ENCODE measurements at places on chromosomes 11 and 22.

DNA sequence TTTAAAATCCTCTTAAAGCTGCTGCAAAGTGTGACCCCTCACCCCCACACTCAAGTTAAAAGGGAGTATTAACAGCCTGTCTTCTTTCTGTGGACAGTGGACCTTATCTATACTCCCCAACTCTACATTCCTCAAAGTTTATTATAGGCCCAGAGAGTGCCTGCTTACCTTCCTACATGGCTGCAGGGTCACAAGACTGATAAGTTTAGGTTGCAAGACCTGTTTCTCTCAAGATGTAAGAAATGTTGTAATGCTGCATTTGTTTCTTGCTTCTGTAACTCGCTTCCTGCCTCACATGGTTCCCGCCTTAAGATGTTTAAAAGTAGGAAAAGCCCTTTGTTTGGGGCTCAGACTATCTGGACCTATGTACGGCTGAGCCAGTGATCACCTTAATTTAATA is 10.1 kb upstream of the NXPE1 start:
- DNase-seq = no peak

- no peak for DNase-seq
These were observed 28.2 kb upstream of the LIPT2 start for GRCh38 chr11:74521666-74522252.

DNA sequence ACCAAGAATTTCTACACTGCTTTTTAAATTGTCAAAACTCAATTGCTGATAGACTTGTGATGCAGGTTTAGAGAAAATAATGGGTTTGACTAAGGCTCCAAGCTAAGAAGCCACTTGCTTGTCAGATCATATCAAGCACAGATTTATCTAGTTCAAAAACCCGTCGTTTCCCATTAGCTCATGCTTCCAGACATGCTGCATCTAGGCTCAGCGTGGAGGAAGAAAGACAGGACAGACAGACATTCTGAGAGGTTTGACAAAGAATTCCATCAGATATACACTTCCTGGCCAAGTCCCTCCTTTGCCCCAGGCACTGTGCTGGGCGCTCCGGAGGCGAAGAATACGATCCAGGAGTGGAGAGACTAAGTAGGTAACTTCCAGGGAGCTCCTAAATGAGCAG is 76.8 kb downstream of the KCNC1 start:
- no peak for DNase-seq

DNA sequence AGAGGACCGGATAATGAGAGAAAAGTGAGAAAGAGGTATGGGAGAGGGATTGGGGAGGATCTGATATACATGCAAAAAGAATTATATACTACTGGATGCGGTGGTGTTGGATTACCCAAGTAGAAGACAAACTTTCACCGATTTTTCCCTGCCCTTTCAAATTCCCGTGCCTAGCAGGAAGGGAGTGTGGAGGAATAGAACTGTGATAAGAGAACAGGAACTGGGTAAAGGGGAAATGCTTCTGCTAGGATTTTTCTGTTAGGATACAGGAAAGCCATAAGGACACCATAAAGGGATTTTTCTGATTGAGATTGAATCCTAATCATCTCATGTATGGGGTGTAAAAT is 480 bp upstream of the MTMR2 start:
- no peak for DNase-seq

DNA sequence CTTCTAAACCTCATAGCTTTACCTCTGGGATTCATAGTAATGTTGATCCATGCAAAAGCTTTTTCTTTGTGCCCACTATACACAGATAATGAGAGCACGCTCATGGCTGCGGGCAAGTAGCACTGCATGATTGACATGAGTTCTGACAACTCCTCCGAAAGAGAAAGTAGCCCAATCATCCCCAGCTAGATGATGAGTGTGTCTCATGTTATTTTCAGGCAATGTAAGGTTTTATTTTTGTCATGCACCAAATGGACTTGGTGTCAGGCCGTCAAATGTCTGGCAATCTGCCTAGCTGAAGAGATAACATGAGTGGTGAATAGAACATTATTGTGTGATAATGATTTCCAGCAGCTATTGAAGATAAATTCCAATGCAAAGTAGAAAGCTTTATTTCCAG is 662.6 kb downstream of the NTM start:
- DNase-seq = no peak

DNA sequence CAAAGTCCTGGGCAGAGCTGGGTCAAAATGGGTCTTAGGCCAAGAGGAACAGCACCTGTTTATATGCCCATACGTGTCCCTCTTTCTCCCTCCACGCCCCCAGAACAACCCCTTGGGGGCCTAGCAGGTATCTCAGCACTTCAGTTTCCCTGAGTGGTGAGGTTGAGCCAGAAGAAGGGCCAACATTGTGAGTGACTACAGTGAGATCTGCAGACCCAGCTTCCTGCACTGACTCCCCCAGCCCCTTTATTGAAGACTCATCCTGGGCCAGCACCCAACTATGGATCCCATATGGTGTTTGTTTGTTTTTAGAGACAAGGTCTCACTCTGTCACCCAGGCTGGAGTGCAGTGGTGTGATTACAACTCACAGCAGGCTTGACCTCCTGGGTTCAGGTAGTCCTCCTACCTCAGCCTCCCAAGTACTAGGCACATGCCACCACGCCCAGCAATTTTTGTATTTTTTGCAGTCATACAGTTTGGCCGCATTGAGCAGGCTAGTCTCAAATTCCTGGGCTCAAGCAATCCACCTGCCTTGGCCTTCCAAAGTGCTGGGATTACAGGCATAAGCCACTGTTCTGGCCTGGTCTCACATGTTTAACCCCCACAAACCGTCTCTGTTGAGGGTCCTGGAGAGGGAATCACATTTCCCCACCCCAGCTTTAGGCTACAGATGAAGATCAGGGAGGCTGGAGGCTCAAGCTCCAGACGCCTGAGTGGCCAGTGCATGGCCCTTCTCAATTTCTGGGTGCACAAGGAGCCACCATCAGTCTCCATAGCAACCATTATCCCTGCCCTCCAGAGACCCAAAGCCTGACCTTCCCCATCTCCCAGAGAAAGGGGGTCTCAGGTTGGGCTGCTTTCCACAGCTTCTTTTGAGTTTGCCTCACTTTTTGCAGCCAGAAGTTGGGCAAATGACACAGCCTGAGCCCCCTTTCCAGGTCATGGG is 1.7 kb upstream of the LARGE2 start:
- no peak for DNase-seq

DNA sequence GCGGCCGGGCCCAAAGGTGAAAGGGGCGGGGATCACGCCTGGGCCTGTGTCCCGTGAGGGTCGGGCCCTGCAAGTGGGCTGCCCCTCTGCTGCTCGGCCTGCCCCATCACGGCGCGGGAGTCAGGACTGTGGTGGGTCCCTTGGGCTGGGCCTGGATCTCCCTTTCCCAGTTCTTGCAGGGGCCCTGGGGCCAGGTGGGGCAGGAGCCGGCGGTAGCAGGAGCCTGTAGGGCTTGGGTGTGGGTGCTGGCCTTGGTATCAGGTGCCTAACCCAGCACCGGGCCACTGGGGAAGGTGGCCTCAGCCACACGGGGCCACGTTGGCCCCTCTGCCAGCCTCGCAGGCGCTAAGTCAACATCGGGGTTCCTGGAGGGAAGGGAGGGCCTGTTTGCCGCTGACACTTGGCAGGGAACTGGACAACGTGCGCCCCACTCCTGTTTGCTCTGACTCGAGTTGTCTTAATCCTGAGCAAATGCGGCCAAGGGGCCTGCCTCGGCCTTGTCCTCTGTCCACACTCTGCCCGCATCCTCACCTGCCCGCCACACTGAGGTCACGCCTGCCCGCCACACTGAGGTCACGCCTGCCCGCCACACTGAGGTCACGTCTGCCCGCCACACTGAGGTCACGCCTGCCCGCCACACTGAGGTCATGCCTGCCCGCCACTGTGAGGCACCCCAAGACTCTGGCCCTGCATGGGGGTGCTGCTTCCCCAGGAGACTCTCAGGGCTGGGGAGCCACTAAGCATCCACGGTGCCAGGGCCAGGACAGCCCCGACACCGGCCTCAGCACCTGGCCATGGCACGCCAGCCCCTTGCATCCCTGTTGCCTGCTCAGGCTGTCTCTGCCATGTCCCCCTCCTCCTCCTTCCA is 14.2 kb upstream of the MUC5B start:
- no peak for DNase-seq

Data from NCI-H774 (cell line).